Karpas-422 (cell line): ENCODE measurements at places on chromosomes 12 and 14.

DNA sequence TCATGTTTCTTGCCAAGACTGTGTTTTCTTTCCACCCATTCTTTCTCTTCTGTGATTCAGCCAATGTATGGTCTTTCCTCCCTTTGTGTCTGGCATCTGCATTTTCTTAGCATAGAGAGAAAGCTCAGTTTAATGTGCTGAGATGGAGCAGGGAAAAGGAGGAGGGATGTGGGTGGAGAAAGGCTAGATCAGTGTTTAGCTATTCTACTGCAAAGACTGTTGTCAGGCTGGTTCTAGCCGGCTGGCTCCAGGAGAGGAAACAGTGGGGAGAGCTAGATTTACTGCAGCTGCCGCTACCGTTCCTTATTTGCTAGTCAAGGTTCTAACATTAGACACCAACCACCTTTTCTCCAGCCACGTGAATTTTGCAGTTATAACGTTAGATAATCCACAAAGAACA lies 5.2 kb upstream of the RIMKLB start:
- DNase-seq: peak; percentile 45

- DNase-seq: no peak
Measured at GRCh38 chr14:49816844-49817243, 35.7 kb downstream of the NEMF start.

- no peak for DNase-seq
Measured at GRCh38 chr12:74515849-74516248, 21.8 kb upstream of the ATXN7L3B start.

DNA sequence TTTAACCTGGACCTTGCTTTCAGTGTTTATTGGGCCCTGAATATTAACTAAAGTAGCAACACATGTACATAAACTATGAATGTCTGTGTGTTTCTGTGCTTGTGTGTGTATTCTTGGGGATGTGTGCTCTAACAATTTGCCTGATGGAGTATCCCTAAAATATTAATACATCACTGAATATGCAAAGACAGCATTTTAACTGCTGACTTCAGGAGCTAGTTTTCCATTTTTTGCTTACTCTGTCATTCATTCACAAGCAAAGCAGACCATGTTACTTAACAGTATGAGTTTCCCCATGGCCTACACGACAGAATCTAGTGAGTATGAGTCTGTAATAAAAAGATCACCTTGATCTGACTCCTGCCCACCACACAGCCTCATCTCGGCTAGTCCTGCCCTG lies 402.8 kb downstream of the BCAT1 start:
- no peak for DNase-seq

GRCh38 chr12:38736821-38737220 lies 168.6 kb downstream of the CPNE8 start:
- DNase-seq: no peak

- no peak for DNase-seq
Measured at GRCh38 chr14:71469643-71470335, 462.4 kb upstream of the RGS6 start.

- DNase-seq: no peak
Measured at GRCh38 chr12:2341051-2341751, 288.4 kb downstream of the CACNA1C start.

DNA sequence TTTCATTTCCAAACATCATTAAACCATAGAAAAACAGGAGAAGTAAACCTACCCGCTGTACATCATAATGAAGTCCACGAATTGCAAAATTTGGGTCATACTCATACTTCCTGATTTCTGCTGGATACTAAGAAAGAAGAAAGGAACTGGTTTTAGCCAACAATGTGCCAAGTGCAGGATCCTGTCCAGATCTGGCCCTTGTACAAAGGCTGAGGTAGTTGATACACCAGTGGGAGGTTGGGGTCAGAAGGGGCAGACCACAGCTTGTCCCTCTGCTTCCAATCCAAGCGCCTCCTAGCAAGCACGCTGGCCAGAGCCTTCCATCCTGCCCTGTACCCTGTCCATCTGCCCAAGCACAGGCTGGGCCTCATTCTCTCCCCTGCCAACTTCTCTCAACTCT lies 34.2 kb downstream of the NT5DC3 start:
- no peak for DNase-seq

DNA sequence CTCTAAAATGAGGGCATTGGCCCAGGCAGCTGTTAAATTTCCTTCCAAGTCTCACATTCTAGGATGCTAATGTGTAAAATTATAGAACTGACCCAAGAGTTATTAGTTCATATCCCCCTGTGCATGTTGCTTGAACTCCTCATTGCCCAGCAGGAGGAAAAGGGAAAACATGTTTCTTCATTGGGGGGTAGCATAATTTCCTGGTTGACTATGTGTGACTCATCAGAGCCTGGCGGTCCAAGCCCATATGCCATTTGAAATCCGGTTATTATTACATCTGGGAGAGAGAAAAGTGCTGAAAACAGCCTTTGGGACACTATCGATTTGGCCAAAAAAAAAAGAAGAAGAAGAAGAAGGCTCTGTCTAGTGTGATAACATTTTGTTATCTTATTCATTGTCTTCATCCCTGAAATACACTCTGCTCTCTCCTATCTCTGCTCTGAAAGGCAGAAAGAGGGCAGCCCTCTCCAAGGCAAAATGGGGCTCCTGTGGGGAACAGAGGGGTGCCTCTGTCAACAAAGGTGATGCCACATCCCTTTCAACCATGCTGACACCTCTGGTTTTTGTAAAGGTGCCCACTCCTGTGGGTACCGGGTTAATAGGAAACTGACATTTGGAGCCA lies 114.2 kb downstream of the DAD1 start:
- no peak for DNase-seq

- DNase-seq: no peak
Measured at GRCh38 chr14:71702786-71703185, 229.4 kb upstream of the RGS6 start.

DNA sequence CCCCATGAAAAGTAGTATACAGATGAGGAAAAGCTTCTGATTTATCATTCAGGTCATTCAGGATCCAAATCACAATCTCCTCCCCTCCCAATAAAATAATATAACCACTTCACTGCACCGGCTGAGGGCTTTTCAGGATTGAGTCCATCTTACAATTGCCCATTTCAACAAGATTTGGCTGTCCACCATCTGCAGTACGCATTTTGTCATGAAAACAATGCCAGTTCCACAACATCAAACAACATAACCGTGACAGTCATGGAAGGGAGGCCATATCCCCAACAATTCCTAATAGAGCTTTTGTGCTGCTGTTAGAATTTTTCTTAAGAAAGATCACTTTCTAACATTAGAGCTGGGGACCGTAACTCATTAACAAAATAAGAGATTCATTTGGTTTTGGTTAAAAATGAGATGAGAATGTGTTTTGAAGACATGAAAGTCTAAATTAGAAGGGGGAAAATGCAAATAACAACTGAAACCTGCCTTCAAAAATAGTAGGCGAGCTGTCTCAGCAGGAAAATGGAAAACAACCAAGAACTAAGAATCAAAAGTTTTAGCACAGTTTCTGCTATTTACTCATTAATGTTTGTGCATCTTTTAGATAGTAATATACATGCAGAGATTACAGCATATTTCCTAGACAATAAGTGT lies 38.3 kb upstream of the TMTC2 start:
- no peak for DNase-seq

DNA sequence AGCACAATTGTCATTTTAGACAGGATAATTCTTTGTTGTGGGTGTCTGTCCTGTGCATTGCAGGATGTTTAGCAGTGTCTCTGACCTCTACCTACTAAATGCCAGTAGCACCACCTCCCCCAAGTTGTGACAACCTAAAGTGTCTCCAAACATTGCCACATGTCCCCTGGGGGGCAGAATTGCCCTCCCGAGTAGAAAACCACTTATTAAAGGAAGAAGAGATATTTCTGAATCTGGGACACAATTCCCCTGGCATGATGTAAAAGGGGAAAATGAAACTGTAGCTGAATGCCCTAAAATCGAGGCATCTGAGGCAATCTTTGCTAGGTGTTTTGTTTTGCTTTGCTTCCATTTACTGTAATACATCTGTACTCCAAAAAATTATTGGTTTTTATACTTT lies 116.8 kb upstream of the NAP1L1 start:
- DNase-seq: no peak

DNA sequence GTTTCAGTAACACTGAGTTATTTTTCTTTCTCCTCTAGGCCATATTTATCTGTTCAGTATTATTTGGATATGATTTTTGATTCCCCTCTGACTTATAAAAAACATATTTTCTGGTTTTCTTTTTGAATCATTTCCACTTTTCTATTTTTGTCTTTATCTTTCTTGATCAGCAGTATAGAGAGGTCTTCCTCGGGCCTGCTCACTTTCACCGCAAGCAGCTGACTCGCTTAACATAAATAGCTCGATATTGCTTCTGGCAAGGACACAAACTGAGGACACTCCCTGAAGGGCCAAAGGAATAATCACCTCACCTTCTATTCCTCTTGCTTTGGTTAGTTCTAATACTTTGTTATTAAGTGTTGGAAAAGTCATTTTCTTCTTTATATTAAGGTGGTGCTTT lies 25.8 kb upstream of the TRHDE start:
- no peak for DNase-seq

DNA sequence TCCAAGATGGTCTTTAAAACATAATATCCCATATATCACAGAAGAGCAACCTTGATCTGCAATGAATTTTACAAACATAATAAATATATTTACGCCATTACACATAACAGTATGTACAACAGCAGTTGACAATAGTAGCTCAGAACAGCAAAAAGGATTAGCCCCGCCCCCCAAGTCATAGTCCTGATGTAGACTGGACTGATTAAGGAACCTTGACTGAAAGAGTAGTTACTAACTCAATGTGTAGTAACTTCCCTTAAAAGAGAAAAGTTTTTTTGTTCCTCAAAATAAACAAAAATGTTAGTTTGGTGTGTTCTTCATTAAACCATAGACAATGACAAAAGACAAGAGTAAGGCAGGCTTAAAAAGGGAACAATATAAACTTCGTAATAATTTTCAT lies 44.5 kb downstream of the GTF2A1 start:
- peak; percentile 79 for DNase-seq

GRCh38 chr14:60655119-60655897 lies 6.0 kb upstream of the SIX1 start:
- DNase-seq: no peak

- DNase-seq: no peak
Measured at GRCh38 chr12:82758749-82759330, 72.1 kb downstream of the TMTC2 start.

DNA sequence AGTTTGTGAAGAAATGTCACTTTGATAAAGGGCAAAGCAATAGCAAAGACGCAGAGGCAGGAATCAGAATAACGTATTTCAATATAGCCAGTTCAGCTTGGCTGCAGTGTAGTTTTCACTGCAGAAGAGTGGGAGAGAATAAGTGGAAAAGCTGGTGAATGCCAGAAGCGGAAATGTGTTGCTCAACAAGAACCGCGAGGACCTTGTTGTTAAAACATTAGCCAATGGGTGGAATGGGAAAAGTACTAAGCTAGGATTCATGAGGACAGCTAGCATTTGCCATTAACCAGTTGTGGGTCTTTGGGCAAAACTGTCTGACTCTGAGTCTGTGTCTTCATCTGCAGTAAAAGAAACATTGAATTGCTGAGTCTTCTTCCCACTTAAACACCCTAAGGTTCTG lies 292.9 kb upstream of the GRIP1 start:
- no peak for DNase-seq

DNA sequence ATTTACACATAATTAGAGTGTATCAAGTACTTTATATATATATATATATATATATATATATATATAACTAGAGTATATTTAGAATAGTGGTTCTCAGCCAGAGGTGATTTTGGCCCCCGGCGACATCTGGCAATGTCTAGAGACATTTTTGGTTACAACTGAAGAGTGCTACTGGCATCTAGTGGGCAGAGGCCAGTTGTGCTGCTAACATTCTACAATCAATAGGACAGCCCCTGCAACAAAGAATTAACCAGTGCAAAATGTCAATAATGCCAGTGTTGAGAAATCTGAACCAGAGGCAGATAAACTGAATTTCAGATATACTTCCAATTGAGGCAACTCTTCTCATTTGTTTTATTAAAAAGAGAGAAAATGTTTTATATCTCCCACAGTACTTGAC lies 8.9 kb downstream of the GTF2A1 start:
- peak; percentile 93 for DNase-seq

- no peak for DNase-seq
Measured at GRCh38 chr14:104299993-104300761, 161.8 kb downstream of the KIF26A start.

GRCh38 chr12:100221523-100221922 lies 20.9 kb downstream of the ACTR6 start:
- DNase-seq: no peak

- no peak for DNase-seq
Measured at GRCh38 chr12:131011165-131012079, 57.7 kb downstream of the ADGRD1 start.

- DNase-seq: no peak
Measured at GRCh38 chr14:25846246-25846645, 751.6 kb downstream of the NOVA1 start.

- DNase-seq: no peak
Measured at GRCh38 chr14:104280902-104281767, 142.7 kb downstream of the KIF26A start.
